ENCODE measurements at places on chromosomes 3 and 15.

GRCh38 chr3:133211449-133211848, 173.3 kb downstream of the TMEM108 start:
- no peak for DNase-seq

DNA sequence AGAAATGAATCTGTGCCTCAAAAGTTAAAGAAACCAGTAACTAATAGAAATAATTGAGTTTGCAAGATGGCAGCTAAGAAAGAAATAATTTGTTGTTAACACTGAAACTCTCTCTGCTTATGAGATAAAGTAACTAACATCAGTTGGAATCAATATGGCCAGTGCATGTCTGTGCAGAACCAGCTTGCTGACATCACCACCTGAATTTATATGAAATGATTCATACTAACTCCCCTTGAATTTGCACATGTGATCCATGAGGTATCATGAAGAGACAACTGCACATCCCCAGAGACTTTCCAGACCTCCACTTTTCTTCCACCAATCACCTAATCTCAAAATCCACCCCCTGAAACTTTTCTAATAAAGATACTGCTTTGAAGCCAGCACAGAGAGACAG, 10.3 kb upstream of the SLC25A38 start:
- DNase-seq: no peak

- DNase-seq: no peak
These were observed 82.1 kb upstream of the RAD18 start for GRCh38 chr3:9045371-9045770.

GRCh38 chr3:187759601-187760000, 14.3 kb upstream of the BCL6 start:
- DNase-seq: no peak

DNA sequence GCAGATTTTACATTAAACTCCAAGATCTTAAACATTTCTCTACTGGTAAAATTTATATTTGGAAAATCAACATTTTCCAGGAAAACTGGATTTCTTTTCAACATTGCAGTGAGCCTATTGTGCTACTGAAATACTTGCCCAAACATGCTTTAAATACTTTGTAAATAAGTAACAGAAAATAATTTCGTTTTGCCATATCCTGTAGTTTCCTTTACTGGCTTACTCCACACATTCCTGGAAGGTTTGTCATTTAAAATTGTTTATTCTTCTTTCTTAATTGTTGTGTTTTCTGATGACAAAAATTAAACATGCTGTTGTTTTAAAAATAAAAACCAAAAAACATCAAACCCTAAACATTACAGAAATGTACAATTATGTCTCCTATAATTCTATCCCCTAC, 22.0 kb downstream of the ACAD11 start:
- no peak for DNase-seq

DNA sequence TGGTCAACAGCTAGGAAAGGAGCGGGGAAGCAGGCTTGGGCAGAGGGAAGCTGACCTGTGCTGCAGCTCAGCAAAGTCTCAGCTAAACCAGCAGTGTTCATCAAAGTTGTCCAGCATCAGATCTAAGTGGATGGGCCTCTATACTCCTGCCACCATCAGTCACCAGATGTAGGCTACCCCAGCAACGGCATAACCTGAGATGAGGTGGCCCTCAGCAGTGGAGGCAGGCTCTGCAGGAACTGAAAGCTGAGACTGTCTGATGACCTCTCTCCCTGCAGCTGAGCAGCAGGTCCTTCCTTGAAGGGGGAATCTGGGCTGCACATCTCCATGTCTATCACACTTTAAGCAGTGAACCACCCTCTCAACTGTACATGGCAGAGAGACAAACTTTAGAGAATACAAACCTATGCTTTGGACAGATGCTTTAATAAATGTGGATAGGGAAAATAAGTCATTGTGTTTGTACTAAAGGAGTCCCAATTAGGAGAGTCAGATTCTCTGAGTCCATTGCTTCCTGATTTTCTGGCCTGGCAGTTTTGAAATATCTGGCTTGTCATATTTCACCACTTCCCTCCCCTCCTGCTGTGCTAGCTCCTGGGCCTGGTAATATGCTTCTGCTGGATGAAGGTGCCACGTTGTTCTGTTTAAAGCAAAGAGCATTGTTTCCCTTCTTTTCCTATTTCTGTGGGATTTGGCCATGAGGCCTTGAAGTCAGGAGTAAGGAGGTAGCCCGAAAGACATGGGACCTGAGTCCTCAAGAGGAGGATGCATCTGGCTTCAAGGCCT, 11.1 kb upstream of the PSTPIP1 start:
- no peak for DNase-seq

- DNase-seq: no peak
These were observed 4.8 kb upstream of the RBP2 start for GRCh38 chr3:139481116-139481515.

DNA sequence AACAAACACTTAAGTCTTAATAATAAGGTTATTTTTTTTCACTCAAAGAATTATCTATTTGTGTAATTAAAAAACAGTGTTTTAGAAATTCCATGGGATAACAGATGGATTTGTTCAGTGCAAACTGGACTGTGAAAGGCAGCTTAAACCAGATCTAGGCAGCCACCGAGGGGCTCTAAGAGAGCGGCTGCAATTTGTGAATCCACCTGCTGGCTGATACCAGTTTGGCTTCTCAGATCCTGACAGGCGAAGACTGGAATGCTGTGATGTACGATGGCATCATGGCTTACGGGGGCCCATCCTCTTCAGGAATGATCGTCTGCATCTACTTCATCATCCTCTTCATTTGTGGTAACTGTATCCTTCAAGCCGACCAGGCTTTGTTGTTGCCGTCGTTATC, 119.6 kb downstream of the CHDH start:
- DNase-seq: no peak

- DNase-seq: no peak
These were observed 69.7 kb upstream of the LRRFIP2 start for GRCh38 chr3:37243820-37244748.

- no peak for DNase-seq
These were observed 31.3 kb upstream of the CCDC54 start for GRCh38 chr3:107345822-107346405.

GRCh38 chr15:49122541-49123062, 32.8 kb downstream of the COPS2 start:
- no peak for DNase-seq

- no peak for DNase-seq
These were observed 388 bp downstream of the DAPK2 start for GRCh38 chr15:64045774-64046420.

DNA sequence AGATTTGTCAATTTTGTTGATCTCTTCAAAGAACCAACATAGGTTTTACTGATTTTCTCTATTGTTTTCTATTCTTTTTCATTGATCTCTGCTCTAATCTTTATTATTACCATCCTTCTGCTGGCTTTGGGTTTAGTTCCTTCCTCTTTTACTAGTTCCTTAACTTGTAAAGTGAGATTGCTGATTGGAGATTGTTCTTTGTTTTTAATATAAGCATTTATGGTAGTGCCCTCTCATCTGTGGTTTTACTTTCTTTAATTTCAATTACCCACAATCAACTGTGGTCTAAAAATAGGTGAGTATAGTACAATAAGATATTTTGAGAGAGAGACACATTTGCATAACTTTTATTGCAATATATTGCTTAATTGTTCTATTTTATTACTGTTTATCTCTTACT, 13.2 kb upstream of the CLRN1 start:
- DNase-seq: no peak

- no peak for DNase-seq
These were observed 667 bp downstream of the CEMIP start for GRCh38 chr15:80779658-80780415.

GRCh38 chr15:99474909-99475753, 90.7 kb upstream of the MEF2A start:
- no peak for DNase-seq

DNA sequence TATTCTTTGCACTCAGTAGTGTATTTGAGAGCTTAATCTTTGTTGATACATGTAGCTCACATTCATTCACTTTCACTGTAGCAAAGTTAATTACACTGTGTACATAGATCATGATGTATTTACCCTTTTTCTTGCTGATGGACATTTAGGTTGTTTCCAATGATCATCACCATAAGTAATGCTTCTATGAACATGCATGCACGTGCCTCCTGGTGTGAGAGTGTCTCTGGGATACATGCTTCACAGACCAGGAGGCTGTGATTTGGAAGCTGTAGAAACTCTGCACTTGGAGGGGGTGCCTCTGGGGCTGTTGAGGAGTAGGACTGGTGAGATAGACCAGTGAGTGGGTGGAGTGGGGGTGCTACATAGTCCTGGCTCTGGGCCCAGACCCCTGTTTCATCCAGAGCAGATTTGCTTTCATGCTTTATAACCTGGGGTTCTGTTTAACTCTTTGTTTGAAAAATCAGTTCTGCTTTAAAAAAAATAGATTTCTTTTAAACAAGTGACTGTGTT, 18.2 kb upstream of the SMAD3 start:
- DNase-seq: no peak

GRCh38 chr15:96582473-96582872, 252.0 kb downstream of the NR2F2 start:
- DNase-seq: no peak

DNA sequence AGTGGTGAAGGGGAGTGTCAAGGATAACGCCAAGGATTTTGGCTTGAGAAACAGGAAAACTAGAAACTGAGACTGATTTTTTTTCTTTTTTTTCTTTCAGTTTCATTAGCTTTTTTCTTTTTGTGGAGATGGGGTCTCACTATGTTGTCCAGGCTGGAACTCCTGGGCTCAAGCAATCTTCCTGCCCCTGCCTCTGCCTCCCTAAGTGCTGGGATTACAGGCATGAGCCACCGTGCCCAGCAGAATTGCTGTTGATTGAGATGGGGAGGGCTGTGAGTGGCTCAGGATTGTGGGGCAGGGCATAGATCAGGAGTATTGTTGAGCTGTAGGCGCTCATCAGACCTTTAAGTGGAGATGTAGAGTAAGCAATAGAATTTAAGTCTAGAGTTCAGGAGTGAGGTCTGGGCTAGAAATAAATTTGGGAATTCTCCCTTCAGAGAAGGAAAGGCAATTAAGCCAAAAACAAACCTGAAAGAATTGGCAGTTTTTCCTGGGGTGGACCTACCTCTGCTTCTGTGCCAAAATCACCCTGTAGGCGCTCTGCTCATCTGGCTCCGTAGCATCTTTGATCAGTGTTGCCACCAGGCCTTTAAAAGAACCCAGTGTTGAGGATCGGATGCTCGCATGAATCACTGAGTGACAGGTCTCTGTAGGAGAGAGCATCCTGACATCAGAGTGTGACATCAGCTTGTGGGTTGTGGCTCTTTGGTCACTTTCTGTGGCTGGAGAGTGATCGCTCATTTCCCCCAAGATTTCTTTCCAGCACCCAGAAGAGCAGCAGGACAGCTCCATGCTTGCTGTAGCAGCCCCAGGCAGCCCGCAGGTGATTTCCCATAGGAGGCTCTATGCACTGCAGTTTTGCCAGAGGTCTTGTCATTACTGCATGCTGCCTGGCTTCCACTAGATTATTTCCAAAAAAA, 15.8 kb downstream of the ABHD17C start:
- no peak for DNase-seq

- DNase-seq: no peak
These were observed 2.0 kb downstream of the SMC4 start for GRCh38 chr3:160401291-160402095.

DNA sequence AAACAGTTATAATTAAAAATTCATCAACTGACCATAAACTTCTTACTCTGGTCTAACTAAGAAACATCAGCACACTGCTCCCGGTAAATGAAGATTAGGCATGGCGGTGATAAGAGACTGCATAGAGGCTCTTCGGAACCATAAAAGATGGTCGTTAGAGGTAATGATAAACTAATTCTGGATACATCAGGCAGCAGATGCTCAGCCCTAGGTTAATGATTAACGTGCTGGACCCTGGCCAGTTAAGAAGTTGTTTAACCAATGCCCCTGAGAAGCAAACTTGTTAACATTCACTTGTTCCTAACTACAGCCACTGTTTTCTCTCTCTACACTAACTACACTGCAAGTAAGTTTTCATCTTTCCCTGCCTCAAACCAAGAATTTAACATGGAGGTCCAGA, 111.5 kb downstream of the PDZRN3 start:
- no peak for DNase-seq

DNA sequence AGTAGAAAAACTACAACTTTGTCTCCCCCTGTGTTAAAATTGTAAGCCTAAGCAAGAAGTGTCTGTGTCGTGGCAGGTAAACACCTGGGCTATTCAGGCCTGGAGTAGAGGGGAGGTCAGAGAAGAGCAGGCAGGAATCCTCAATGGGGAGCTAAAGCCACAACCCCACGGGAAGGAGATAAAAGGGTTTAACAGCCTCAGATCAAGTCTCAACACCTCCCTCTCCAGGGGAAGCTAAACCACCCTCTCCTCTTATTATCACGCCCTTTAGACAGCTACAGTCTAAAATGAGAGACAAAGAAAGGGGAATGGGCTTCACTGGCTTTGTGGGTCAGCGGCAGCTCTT, 11.6 kb downstream of the ETV5 start:
- no peak for DNase-seq

DNA sequence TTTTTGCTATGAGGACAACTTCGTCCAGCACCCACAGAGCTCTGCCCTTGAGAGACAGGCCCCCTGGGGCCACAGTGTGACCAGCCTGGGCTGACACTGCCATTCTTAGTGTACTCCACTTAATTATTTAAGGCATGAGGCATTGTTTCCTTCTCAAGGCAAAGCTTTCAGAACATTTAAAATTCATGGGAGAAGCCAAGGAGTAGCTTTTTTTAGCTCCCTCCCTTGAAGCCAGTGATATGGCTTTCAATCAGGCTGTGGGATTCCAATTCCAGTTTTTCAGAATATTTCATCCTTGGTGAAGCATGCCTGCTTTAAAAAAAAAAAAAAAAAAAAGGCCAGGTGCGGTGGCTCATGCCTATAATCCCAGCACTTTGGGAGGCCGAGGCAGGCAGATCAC, 21.3 kb downstream of the HOMER2 start:
- DNase-seq: no peak

DNA sequence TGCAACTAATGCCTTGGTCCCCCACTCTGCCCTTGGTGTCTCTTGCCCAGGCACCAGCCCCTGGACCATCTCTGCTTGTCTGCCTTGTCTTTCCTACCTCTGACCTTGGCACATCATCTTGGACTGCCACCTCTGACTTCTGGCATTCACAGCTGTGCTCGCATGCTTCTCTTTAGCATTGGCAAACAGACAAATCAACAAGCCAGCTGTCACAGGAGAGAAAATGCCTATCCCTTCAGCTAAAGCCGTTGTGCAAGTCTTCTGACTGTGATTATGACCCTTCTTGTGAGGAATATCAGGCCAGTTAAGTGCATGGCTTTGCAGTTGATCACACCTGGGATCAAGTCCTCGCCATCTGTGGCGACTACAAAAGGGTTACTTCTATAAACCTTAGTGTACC, 84.6 kb downstream of the PRICKLE2 start:
- no peak for DNase-seq

DNA sequence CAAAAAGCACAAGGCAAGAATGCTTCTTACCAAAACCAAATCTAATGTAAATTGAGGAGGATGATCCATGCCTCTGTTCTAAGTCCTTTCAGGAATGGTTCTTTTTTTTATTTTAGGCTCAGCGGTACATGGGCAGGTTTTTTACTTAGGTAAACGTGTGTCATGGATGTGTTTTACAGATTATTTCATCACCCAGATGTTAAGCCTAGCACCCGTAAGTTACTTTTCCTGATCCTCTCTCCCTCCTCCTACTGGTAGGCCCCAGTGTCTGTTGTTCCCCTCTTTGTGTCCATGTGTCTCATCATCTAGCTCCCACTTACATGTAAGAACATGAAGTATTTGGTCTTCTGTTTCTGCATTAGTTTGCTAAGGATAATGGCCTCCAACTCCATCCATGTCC, 289.2 kb upstream of the THBS1 start:
- no peak for DNase-seq

GRCh38 chr3:153273767-153274435, 111.9 kb downstream of the RAP2B start:
- no peak for DNase-seq

- no peak for DNase-seq
These were observed 33.2 kb downstream of the CBLB start for GRCh38 chr3:105835606-105836005.
